ENCODE measurements at places on chromosomes 1 and 21. TPM values are rescaled to one million over a fixed set of nuclear protein-coding genes. Genes with fewer than 3 reads are reported as not detected.

DNA sequence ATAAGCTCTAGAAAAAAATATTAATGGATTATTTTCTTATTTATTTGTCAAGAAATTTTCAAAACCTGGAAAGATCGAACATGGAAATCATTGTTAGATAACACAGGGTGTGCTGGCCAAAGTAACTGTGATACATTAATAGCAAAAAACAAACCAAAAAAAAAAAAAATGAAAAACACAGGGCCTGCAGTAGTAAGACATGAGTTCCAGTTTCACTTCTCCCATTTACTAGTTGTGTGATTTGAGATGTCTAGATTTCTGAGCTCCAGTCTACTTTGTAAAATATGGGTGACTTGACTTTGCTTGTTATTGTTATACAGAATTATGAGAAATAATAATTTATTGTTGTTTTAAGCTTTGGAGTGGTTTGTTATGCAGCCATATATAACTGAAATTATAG, 13.6 kb downstream of the FAM177B start:
- ATAC-seq: no peak

DNA sequence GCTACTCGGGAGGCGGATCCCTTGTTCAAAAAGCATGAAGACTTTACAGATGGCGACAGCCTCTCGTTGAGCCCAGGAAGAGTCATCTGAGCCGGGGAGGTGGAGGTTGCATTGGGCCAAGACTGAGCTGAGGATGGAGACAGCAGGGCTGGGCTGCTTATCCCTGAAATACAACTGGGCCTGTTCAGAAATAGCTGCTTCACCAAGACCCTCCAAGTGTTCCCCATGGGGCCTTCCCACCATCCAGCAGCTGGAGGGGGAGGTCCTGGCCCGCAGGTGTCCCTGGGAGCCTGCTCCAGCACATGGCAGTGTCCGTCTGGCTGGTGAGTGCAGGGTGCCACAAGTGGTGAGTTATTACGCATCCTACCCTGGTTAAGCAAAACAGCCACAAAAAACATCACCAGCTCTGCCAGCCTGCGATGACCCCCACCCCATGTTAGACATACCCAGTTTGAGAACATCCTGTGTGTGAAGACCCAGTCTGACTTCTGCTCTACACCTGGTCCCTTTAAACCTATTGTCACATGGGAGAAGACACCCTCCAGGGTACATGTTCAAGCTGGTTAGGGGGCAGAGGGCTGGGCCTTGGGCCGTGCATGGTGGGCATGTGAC, 93.1 kb upstream of the TMPRSS2 start:
- ATAC-seq: no peak

- peak; percentile 57 for ATAC-seq
Measured at GRCh38 chr21:27464648-27465047, 497.8 kb upstream of the ADAMTS5 start.

DNA sequence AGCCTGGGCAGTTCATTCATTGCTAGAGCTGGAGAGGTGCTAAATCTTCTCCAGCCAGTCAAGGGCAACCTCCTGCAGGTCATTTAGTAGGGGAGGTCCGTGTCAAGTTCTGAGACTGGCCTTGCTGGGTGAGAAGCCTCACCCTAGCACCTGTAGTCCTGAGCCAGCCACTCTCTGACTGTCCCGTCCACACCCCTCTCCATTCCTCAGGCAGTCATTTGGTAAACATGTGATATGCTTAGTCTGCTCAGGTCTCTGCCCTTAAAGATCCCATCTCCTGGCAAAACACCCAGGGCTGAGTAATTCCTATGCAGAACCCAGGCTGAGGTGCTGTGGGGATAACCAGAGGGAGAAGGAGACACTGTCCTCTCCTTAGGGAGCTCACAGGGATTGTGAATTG, 13.7 kb upstream of the IGFN1 start:
- peak; percentile 36 for ATAC-seq

The SLAMF1 gene
- total RNA-seq: 0.27 TPM

The RHD gene
- 0.69 TPM for total RNA-seq

The CD5L gene
- total RNA-seq: not detected

The PUM1 gene
- 58.9 TPM for total RNA-seq

Data from motor neuron (in vitro differentiated cells).